ENCODE measurements at places on chromosomes 6 and 20.

DNA sequence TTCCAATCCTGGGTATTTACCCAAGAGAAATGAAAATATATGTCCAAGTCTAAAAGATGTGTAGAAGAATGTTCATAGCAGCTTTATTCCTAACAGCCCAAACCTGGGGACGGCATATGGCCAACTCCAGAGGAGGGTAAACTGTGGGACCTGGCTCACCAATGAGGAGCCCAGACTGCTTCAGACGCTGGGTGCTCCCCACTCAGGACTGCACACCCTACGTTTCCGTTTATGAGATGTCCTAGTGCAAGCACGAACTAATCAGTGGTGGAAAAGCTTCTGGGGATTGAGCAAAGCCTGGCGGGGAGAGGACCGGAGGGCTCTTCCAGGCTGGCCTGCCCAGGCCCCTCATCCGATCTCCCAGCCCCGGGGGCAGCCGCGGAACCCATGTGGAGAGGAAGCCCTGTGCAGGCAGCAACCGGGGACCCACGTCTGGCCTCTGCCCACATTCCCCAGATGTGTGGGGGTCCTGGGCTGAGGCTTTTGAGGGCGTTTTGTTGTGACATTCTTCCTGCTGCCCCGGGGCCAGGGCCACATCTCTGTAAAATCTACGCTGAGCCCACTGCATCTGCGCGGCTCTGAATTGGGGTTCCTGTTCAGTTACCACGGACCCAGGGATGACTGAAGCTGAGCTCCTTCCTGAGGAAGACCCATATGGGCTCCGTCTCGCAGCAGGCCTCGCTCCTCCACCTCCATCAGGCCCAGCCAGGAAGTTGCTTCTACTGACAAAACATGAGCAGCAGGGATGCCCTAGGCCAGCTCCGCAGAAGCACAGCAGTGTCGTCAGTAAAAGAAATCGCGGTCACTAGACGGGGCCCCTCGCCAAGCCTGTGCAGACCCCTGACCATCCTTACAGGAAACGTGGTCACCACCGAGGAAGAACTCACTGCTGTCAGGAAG lies 188.0 kb downstream of the DLL1 start:
- no peak for DNase-seq

DNA sequence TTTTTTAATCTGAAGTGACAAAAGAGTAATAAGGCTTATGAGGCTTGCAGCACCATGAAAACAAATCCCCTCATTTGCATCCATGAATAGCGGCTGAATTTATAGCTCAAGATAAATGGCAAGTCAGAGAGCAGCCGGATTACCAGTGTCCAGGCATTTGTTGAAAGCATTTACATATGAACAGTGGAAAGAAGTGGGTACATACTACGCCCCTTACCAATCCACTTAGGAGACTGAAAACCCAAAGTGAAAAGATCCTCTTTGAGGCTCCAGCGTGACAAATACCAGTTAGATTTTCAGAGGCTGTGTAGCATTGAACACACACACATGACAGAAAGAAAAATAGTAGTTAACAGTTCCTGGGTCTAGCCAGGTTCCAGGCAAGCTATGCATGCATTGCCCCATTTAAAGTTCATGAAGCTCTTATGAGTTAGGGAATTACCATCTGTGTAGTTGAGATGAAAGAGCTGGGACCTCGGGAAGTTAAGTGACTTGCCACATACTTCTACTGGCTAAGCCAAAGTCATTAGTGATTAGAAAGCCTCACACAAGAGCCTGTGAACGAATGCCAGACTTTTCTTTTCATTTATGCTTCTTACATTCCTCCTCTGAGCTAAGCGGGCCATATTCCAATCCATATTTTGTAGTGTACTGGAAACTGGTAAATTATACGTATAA lies 28.3 kb upstream of the NHSL1 start:
- no peak for DNase-seq

DNA sequence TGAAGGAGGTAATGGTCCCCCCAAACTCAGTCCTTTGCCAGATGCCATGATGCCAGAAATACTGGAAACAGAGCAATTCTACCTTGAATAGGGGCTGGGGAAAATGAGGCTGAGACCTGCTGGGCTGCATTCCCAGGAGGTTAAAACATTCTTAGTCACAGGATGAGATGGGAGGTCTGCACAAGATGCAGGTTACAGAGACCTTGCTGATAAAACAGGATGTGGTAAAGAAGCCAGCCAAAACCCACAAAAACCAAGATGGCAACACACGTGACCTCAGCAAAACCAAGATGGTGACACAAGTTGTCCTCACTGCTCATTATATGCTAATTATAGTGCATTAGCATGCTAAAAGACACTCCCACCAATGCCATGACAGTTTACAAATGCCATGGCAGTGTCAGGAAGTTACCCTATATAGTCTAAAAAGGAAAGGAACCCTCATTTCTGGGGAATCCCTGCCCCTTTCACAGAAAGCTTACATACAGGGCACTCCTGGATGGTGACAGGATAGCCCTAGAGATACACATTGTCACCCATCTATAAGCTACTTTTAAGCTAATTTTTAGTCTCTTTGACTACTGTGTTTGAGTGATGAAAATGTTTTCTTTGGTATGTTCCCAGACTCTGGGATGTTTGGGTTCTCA lies 979.7 kb downstream of the TBC1D32 start:
- DNase-seq = no peak

GRCh38 chr6:54958446-54958845 lies 111.9 kb downstream of the FAM83B start:
- peak; percentile 4 for DNase-seq

- DNase-seq = no peak
Observed at GRCh38 chr6:129695373-129696027, 14.5 kb downstream of the ARHGAP18 start.

GRCh38 chr6:11054722-11055121 lies 10.6 kb upstream of the ELOVL2 start:
- DNase-seq = no peak

All from Ammon's horn (tissue), 1 donor.